ENCODE measurements at places on chromosomes 7 and 10. TPM values are rescaled to one million over a fixed set of nuclear protein-coding genes. Genes with fewer than 3 reads are reported as not detected.
A peak's percentile ranks its signal among the peaks of the same experiment; 100 is the strongest.

The PRSS2 gene
- 23.9 TPM for total RNA-seq

- no peak for DNase-seq
- H3K4me3 ChIP-seq = no peak overlapping the region
- peaks cover 7% of the 10 kb centered on the region for H3K36me3 ChIP-seq
- no peak overlapping the region for H3K27ac ChIP-seq
- no peaks in the 10 kb centered on the region for H3K27me3 ChIP-seq
Measured at GRCh38 chr7:30870821-30871518, 40.7 kb upstream of the AQP1 start.

The SPDYE11 gene
- total RNA-seq = not detected

The SFR1 gene
- total RNA-seq = 6.7 TPM

The CDH23 gene
- 0.53 TPM for total RNA-seq

DNA sequence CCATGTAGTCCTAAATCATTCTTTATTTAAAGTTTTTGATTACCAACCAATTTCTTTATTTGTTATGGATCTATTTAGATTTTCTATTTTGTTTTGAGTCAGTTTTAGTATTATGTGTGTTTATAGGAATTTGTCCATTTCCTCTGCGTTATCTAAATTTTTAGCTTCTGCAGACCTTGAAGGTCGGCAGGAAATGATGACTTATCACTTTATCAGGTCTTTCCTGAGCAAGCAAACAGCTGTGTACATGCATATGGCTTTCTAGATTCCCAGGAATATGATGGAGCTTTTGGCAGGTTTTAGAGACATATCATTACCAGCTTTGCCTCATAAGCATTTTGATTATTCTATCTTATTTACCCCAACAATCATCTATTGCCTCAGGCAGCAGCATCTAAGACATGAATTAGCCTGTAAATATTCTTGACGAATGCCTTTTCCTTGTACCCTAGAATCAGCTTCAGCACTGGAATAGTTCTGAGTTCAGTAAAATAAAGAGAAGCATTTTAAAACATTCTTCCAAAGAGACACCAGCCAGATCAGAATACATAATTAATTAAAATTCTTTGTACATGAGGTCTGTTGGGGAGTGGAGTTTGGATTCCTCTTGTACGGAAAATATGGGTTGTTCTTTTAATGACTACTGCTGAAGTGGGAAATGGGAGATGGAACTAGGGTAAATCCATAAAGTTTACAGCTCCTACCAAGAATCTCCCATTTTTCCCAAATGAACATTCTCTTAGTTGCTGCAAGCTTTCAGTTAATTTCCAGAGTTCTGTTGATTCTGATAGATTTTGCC lies 408.8 kb upstream of the SEMA3C start:
- H3K4me1 ChIP-seq = no peaks in the 10 kb centered on the region
- no peak overlapping the region for H3K4me3 ChIP-seq
- H3K27ac ChIP-seq = no peak overlapping the region
- DNase-seq = no peak
- H3K36me3 ChIP-seq = no peaks in the 10 kb centered on the region

The PPP1R3C gene
- total RNA-seq = 0.24 TPM

The CCDC3 gene
- total RNA-seq = 0.04 TPM

- H3K4me1 ChIP-seq = no peaks in the 10 kb centered on the region
- H3K27ac ChIP-seq = no peak overlapping the region
- no peak for DNase-seq
Measured at GRCh38 chr10:102211615-102212299, 14.3 kb upstream of the ELOVL3 start.

DNA sequence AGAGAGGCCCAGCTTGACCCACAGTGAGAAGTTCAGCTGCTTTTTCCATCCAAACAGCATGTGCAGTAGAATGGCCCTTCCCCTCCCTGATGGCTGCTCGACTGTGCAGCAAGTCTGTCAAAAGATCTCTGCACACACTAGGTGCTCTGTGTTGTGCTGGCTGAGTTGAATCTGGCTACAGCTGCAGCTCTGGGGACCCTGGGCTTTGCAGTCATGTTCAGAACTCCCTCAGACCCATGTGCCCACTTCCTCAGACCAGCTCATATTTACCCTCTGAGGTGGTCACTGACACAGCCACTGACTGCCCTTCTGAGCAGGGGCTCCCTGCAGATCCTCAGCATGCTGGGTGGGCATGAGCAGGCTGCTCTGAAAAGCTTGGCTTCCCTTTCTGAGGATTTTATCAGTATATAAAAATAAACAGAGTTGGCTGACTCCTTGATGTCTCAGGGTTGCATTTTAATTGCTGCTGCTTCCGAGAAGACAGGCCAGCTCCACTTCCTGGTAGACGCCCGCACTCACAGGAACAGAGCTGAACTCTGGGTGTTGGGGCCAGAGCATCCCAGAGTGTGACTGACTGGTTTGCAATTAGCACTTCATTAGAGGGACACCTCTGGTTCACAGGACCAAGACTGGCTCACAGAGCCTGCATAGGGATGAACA lies 507.9 kb downstream of the RPS24 start:
- no peaks in the 10 kb centered on the region for H3K27me3 ChIP-seq
- no peaks in the 10 kb centered on the region for H3K4me1 ChIP-seq
- H3K27ac ChIP-seq = no peak overlapping the region

GRCh38 chr10:63281967-63282366 lies 148.8 kb downstream of the NRBF2 start:
- no peak overlapping the region for H3K27ac ChIP-seq
- no peak for DNase-seq
- H3K4me3 ChIP-seq = no peak overlapping the region

DNA sequence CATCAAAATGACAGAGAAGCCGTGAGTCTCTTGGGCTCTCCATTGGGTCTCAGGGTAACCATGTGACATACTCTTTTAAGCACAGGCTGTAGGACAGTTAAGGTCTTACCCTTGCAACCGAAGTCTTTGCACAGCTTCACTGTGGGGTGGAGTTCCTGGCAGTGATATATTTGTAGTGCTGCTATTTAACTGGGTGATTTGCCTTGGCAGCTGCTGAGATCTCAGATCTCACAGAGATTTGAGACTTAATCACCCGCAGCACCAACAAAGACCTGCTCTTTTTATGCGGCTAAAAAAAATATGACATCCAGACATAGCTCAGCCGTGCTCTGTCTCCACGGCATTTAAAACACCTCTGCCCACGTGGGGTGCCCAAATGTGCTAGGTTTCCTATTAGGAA lies 63.4 kb upstream of the NPTX2 start:
- no peak overlapping the region for H3K4me3 ChIP-seq
- no peak overlapping the region for H3K27ac ChIP-seq
- H3K4me1 ChIP-seq = no peaks in the 10 kb centered on the region

DNA sequence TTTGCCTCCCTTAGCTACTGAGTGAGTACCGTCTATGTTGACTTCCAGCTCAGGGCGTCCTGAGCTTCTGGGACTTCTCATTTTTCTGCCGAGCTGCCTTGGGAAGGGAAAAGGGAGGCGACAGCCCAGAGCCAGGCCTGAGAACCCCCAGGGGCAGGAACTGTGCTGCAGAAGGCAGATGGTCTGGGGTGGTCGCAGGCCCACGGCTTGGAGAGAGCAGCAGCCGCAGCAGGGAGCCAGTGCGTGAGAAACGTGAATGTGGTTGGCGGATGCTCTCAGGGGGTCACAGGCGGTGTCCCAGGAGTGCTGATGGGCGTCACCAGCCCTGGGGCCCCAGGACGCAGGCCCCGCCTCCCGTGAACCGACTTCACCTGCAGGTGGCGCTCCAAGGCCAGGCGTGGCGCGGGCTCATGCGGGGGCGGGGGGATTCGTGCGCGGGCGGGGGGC lies 9.2 kb upstream of the PWWP2B start:
- peaks cover 37% of the 10 kb centered on the region for H3K4me1 ChIP-seq
- peak; percentile 87 for DNase-seq
- no peaks in the 10 kb centered on the region for H3K36me3 ChIP-seq
- no peak overlapping the region for H3K4me3 ChIP-seq
- H3K27ac ChIP-seq = no peak overlapping the region

The EPDR1 gene
- 0.11 TPM for total RNA-seq

- peaks cover 10% of the 10 kb centered on the region for H3K27me3 ChIP-seq
- no peak for DNase-seq
- no peak overlapping the region for H3K4me3 ChIP-seq
- H3K27ac ChIP-seq = no peak overlapping the region
Measured at GRCh38 chr10:14654821-14655382, 119.8 kb downstream of the FAM107B start.

The SPDYE8 gene
- not detected for total RNA-seq

The PDZD7 gene
- 0.09 TPM for total RNA-seq

The RBP3 gene
- not detected for total RNA-seq

GRCh38 chr10:44956226-44956625 lies 3.4 kb upstream of the RASSF4 start:
- H3K27me3 ChIP-seq = peaks cover 26% of the 10 kb centered on the region
- no peak overlapping the region for H3K27ac ChIP-seq
- peaks cover 8% of the 10 kb centered on the region for H3K4me1 ChIP-seq
- no peak for DNase-seq
- H3K36me3 ChIP-seq = no peaks in the 10 kb centered on the region

GRCh38 chr7:142556740-142557139 lies 192.5 kb upstream of the PRSS1 start:
- no peaks in the 10 kb centered on the region for H3K27me3 ChIP-seq
- H3K4me1 ChIP-seq = no peaks in the 10 kb centered on the region
- H3K36me3 ChIP-seq = no peaks in the 10 kb centered on the region
- no peak overlapping the region for H3K27ac ChIP-seq

- H3K27me3 ChIP-seq = peaks cover 4% of the 10 kb centered on the region
- H3K36me3 ChIP-seq = no peaks in the 10 kb centered on the region
- no peak overlapping the region for H3K27ac ChIP-seq
- no peak overlapping the region for H3K4me3 ChIP-seq
Measured at GRCh38 chr10:26571655-26572054, 125.8 kb upstream of the PDSS1 start.

GRCh38 chr7:157090485-157091165 lies 48.1 kb upstream of the UBE3C start:
- peaks cover 10% of the 10 kb centered on the region for H3K4me1 ChIP-seq
- H3K27ac ChIP-seq = no peak overlapping the region
- no peak for DNase-seq
- peaks cover 74% of the 10 kb centered on the region for H3K27me3 ChIP-seq
- H3K4me3 ChIP-seq = no peak overlapping the region
- H3K36me3 ChIP-seq = no peaks in the 10 kb centered on the region

The ZNF365 gene
- not detected for total RNA-seq

DNA sequence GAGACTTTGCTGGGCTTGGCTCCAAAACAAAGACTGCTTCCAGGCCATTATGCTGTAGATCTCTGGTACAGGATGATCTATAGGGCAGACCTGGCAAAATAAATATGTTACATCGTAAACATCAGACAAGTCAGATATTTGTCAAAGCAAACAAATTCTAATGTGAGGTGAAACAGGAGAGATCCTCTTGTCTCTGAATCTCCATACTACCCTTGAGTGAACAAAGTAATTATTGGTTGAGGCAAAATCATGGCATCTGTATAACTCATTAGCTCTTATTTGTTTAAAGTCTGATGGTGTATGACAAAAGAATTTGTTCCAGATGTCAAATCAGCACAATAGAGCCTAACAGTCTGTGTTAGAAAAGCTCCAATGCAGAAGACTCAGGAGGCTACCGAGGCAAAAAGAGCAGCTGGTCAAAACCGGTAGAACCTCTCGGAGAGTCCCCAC lies 1291.5 kb downstream of the TYW1 start:
- H3K27me3 ChIP-seq = no peaks in the 10 kb centered on the region
- no peaks in the 10 kb centered on the region for H3K4me1 ChIP-seq
- H3K4me3 ChIP-seq = no peak overlapping the region
- DNase-seq = no peak
- no peak overlapping the region for H3K27ac ChIP-seq

GRCh38 chr10:102919992-102920739 lies 2.1 kb downstream of the CNNM2 start:
- no peaks in the 10 kb centered on the region for H3K27me3 ChIP-seq
- no peaks in the 10 kb centered on the region for H3K36me3 ChIP-seq
- DNase-seq = no peak
- H3K4me1 ChIP-seq = peaks cover 26% of the 10 kb centered on the region
- peak overlapping the region; percentile 19 for H3K27ac ChIP-seq

- H3K27ac ChIP-seq = no peak overlapping the region
- no peak for DNase-seq
- no peak overlapping the region for H3K4me3 ChIP-seq
- no peaks in the 10 kb centered on the region for H3K4me1 ChIP-seq
- no peaks in the 10 kb centered on the region for H3K36me3 ChIP-seq
Measured at GRCh38 chr7:15279640-15280039, 282.2 kb downstream of the AGMO start.

- no peaks in the 10 kb centered on the region for H3K27me3 ChIP-seq
- no peaks in the 10 kb centered on the region for H3K36me3 ChIP-seq
- no peak for DNase-seq
- H3K4me3 ChIP-seq = no peak overlapping the region
- H3K4me1 ChIP-seq = no peaks in the 10 kb centered on the region
- no peak overlapping the region for H3K27ac ChIP-seq
Measured at GRCh38 chr7:11858622-11859302, 26.8 kb upstream of the THSD7A start.

GRCh38 chr7:117041007-117041406 lies 87.7 kb downstream of the ST7 start:
- peaks cover 21% of the 10 kb centered on the region for H3K36me3 ChIP-seq
- H3K27me3 ChIP-seq = no peaks in the 10 kb centered on the region
- H3K27ac ChIP-seq = no peak overlapping the region
- no peak overlapping the region for H3K4me3 ChIP-seq
- peaks cover 8% of the 10 kb centered on the region for H3K4me1 ChIP-seq
- no peak for DNase-seq

DNA sequence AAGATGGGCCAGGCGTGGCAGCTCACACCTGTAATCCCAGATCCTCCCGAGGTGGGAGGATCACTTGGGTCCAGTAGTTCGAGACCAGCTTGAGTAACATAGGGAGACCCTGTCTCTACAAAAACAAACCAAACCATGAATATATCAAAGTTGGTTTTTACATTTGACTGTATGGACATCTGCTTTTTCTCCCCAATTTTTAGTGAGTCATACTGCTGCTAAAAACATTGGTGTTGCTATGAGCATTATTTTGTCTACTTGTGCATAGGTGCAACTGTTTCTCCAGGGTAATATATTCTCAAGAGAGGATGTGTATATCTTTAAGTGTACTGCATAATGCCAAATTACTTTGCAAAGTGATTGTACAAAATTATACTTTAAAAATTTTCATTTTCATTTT lies 769 bp upstream of the TMEM248 start:
- H3K4me1 ChIP-seq = peaks cover 18% of the 10 kb centered on the region
- peak; percentile 14 for DNase-seq

GRCh38 chr10:131099028-131099726 lies 212.3 kb downstream of the TCERG1L start:
- no peak overlapping the region for H3K4me3 ChIP-seq
- no peaks in the 10 kb centered on the region for H3K27me3 ChIP-seq
- no peak overlapping the region for H3K27ac ChIP-seq
- no peaks in the 10 kb centered on the region for H3K36me3 ChIP-seq
- H3K4me1 ChIP-seq = no peaks in the 10 kb centered on the region
- DNase-seq = no peak

GRCh38 chr10:110214371-110214826 lies 7.0 kb downstream of the MXI1 start:
- no peak overlapping the region for H3K27ac ChIP-seq
- H3K4me1 ChIP-seq = peaks cover 38% of the 10 kb centered on the region
- H3K4me3 ChIP-seq = no peak overlapping the region
- peak; percentile 18 for DNase-seq
- H3K36me3 ChIP-seq = no peaks in the 10 kb centered on the region
- H3K27me3 ChIP-seq = no peaks in the 10 kb centered on the region

The CASD1 gene
- 3.4 TPM for total RNA-seq

The ITPRID1 gene
- total RNA-seq = not detected

Data from K562 (cell line).